ENCODE measurements at places on chromosomes 6 and 20.

DNA sequence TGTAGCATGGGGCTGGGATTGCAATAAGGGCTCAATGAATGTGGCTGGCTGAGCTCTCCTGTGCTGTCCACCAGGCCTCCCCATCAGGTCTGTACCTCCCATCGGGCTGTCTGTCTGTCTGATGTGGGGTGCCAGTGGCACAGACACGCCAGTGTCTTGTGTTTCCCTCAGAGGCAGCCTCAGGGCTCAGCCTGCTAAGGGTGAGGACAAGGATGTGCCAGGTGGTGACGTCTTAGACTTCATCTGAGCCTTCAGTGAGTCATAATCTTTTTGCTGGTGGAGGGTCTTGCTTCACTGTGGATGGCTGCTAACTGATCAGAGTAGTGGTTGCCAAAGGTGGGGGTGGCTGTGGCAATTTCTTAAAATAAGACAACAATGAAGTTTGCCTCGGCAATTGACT, 194.7 kb downstream of the NRN1 start:
- DNase-seq = no peak

DNA sequence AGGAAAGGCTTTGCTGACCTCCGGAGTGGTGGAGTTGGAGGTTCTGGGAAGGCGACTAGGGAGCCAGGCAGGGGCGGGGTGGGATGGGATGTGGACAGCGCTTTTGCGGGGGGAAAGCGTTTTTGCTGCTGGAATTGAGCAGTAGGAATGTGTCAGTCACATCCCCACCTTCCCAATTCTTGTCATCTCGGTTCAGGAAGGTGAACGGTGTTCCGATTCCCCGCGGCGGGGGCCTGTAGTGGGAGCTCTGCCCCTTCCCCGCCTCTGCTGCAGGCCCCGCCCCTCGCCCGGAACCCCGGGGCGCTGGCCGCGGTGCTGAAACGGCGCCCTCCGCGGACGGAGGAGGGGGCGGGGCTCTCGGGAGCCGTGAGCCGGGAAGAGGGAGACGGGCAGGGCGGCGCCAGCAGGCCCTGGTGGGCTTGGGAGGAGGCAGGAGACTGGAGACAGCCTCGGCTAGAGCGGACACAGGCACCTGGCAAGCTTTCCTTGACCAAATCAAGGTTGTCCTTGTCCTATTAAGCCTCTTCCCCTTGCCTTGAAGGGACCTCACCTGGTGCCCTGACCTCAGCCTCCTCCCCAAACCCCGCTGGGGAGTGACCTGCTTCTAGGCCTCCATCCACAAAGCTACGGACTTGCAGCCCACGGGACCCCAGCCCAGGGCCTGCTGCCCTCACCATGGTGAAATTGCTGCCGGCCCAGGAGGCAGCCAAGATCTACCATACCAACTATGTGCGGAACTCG, at the start of gene LHFPL5:
TSS of gene LHFPL5 (plus strand) at position 357 of the 741 bp plus-strand sequence. CDS start at position 676, 319 bp downstream.
- peak; percentile 53 for DNase-seq

GRCh38 chr6:94254689-94255088, 835.3 kb upstream of the EPHA7 start:
- no peak for DNase-seq

DNA sequence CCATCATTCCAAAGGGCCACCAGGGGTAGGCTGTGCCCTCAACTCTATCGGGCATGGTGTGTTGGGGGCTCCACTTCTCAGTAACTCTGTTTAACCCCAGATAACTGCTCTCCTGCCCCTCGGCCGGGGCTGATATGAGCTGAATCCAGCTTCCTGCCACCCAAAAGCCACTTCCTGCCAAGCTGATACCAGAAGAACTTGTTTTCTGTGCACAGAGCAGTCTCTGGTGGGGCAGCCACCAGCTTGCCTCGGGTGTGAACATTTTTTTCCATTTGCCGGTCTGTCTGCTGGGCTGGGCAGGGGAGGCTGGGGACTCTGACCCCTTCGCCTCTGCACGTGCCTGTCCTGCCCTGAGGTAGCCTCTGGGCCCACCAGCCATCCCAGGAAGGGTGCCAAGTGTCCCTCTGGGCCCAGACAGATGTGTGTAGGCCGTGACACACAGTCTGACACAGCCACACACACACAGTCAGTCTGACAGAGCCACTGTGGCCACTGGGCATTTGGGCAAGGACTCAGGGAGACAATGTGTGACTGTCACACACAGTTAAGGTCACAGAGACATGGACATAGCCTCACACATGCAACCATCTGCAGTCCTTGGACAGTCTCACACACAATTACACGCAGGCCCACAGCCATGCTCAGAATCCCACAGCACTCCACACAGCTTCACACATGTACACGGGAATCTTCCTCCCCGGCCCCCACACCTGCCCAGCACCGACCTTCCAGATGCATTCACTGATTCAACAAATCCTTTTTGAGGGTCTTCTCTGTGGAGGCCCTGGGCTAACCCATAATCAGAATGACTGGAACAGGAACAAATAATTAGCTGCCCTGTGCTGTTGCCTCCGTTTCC, 45.1 kb downstream of the NOL4L start:
- DNase-seq = no peak

DNA sequence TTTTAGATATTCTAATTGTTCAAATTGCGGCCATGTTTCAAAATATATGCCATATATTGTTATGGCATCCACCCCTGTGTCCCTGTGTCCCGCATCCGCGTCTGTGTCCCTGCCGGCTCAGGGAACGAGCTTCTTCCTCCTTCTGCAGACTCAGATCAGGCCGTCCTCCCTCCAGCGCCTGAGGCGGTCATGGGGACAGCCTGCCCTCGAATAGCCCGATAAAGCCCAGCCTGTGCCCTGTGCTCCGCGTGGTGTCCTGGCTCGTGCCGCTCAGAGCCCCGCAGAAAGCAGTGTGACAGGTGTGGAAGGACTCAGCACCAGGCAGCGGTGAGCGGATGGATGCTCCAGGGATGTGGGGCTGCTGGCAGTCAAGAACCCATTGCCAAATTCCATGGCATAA, 663.4 kb upstream of the DEFB115 start:
- no peak for DNase-seq

DNA sequence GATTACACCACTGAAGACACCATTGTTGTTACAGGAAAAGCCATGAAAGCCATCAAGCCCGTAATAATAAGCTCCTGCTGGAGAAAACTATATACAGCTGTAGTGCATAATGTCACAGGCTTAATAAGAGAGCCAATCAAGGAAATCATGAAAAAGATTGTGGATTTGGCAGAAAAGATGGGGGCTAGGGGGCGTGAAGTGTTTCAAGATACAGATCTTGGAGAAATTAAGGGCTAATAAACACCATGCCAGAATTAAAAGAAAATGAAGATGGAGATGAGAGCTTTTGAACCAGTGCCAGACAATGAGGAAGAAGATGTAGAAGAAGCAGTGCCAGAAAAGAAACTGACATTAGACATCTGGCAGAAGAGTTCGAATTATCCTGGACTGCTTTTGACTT, 43.2 kb upstream of the DTNBP1 start:
- DNase-seq = no peak

DNA sequence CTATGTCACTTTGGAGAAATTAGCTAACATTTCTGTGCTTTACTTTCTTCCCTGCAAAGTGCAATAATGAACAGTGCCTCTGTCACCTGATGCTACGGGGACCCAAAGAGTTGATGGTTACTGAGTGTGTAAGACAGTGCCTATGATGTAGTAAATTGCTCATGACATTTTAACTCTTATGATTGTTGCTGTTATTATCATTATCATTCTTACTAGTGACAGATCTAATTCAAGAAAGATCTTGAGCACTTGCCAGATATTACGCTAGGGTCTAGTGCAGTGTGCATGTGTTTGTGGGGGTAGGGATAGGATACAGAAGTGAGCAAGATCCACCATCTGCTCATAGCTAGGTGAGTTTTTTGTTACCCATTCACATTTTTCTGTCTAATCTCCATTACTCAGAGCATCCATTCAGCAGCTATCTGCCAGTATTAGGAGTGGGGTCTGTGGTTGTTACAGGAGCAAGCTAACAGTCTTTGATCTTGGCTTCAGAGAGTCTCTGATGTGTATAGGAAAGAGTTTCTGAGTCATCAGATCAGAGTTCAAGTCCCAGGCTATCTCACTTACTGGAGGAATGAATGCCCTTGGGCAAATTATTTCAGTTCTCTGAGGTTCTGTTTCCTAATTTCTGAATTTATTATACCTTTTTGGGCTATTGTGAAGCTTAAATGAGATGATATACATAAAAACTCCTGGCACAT, 33.1 kb upstream of the DAAM2 start:
- DNase-seq = no peak

- DNase-seq = no peak
These were observed 74.7 kb upstream of the MAFB start for GRCh38 chr20:40763646-40764295.

- DNase-seq = peak; percentile 54
These were observed 12.4 kb downstream of the B4GALT5 start for GRCh38 chr20:49701241-49701790.

DNA sequence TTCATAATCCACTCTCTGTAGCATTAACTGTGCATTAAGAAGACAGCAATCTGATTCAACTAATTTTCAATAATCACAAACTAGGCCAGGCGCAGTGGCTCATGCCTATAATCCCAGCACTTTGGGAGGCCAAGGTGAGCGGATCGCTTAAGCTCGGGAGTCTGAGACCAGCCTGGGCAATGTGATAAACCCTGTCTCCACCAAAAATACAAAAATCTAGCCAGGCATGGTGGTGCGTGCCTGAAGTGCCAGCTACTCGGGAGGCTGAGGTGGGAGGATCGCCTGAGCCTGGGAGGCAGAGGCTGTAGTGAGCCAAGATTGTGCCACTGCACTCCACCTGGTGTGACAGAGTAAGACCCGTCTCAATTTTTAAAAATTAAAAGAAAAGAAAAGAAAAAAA, 29.5 kb downstream of the SERPINB9 start:
- no peak for DNase-seq

- DNase-seq = peak; percentile 15
These were observed 17.9 kb upstream of the RUNX2 start for GRCh38 chr6:45310118-45310788.

- DNase-seq = no peak
These were observed 42.8 kb upstream of the PCMTD2 start for GRCh38 chr20:64212755-64213154.

- DNase-seq = no peak
These were observed 99.0 kb upstream of the IYD start for GRCh38 chr6:150269857-150270223.

DNA sequence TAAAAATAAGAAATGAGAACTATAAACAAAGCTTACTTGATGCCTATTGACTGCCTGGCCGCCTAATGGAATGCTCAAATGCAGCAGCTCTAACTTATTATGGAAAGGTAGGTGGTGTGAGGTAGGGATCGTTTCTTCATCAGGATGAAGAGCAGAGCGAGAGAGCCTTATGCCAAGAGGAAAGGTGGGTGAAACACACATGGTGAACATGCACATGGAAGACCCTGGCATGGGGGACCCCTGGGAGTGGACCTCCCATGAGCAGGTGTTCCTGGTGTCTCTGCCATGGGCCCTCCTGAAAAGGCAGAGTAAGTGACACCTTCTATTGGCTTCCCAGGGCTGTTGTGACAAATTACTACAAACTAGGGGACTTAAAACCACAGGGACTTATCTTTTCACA, 130.1 kb downstream of the CDH4 start:
- no peak for DNase-seq

- DNase-seq = no peak
These were observed 95.2 kb downstream of the CDK19 start for GRCh38 chr6:110720066-110720465.

Measured in dermis blood vessel endothelial cell (primary cell).